ENCODE measurements at places on chromosomes 7 and 10.

DNA sequence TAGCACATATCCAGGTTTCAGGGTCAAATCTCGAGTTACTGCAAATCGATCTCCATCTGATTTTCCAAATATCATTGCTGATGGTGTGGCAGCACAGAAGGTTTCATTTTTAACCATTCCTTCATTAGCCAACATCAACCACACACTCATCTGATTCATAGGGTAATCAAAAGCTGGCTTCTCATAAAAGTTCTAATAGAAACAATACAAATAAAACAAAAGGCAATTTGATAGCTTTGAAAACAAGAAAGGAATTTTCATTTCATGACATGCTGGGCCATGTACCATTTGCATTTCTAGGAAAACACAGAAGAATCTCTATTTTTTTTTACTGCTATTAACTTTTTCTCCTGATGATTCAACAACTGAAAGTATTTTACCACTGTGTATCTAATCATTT, 147.7 kb upstream of the SLC26A5 start:
- no peak for DNase-seq

- no peak for DNase-seq
Observed at GRCh38 chr10:53536322-53536721, 763.7 kb upstream of the MBL2 start.

- no peak for DNase-seq
Observed at GRCh38 chr10:17427666-17428350, 26.6 kb downstream of the ST8SIA6 start.

DNA sequence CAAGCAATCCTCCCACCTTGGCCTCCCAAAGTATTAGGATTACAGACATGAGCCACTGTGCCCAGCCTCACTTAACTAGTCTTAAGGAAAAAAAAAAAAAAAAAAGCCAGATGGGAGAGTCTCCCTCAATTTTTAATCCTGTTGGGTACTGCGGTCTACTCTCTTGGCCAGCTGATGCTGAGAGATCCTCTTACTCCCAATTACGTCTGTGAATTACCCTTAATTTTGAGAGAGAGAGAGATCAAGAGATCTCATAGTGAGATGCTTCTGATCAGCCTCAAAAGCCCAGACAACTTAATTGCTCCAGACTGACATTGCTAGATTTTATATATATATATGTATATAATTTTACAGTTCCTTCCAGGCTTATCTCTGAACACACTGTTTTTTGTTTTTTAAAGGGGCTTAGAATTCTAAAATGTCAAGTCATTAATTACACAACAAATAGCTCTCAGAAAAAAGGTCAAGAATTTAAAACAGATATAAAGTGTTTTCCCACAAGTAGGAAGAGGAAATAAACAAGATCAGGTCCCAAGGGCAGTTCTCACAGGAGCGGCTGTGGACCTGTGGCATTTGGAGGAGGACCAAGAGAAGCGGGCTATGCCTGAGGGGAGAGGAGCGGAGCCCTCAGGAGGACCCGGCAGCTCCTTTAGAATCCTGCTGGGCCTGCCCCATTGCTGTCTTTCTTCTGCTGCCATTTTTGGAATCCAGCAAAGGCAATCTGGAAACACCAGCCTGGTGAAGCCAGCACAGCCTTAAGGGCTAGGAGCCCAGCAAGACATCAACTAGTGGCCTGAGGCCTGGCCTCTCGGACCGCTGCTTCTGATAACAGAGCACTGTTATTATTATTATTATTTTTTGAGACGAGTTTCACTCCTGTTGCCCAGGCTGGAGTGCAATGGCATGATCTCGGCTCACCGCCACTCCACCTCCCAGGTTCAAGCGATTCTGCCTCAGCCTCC, 30.1 kb downstream of the DENND2A start:
- DNase-seq = no peak

Measured in pulmonary artery endothelial cell (primary cell).